ENCODE measurements at places on chromosomes 12 and 14.
A peak's percentile ranks its signal among the peaks of the same experiment; 100 is the strongest.

DNA sequence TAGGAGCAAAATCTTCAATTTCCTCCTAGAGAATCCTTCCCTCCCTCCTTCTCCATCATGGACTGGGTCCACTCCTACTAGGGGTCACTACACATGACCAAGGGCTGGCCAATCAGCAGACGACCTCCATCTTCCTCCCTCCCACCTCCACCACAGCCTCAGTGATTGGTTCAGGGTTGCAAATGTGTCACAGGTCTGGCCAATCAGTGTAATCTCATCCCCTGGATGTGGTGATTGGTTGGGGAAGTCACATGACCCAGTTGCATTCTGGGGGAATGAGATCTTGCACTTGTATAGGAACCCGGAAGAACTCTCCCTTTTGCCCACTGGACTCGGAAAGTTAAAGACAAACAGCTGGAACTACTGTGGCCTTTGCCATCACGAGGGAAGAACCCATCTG, 169.2 kb downstream of the PIWIL1 start:
- DNase-seq = no peak

DNA sequence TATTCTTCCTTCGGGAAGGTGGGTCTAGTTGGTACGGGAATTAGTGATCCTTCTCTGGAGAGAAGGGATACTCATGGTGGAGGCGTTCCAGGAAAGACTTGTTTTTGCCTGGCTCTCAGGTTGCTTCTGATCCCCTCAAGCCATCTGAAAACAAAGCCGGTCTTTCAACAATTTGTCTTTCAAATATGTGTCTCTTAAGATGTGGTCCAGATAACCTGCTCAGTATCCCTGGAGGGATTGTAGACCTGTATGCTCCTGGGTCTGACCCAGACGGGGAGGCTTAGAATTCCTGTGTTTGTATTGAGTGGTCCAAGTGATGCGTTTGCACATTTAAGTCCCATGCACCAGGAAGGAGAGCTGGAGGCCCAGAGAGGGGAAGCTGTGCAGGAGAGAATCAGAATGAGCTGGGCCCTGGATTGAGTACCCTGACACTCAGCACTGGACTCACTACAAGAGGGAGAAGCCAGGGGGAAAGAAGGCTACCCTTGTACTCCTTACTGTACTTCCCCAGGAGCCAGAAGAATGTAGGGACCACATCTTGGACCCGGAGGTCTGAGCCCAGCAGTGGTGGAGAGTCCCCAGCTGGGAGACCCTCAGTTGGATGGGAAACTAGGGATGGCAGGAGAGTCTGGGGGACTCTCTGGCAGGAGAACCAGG, 40.4 kb downstream of the ERH start:
- DNase-seq = no peak

DNA sequence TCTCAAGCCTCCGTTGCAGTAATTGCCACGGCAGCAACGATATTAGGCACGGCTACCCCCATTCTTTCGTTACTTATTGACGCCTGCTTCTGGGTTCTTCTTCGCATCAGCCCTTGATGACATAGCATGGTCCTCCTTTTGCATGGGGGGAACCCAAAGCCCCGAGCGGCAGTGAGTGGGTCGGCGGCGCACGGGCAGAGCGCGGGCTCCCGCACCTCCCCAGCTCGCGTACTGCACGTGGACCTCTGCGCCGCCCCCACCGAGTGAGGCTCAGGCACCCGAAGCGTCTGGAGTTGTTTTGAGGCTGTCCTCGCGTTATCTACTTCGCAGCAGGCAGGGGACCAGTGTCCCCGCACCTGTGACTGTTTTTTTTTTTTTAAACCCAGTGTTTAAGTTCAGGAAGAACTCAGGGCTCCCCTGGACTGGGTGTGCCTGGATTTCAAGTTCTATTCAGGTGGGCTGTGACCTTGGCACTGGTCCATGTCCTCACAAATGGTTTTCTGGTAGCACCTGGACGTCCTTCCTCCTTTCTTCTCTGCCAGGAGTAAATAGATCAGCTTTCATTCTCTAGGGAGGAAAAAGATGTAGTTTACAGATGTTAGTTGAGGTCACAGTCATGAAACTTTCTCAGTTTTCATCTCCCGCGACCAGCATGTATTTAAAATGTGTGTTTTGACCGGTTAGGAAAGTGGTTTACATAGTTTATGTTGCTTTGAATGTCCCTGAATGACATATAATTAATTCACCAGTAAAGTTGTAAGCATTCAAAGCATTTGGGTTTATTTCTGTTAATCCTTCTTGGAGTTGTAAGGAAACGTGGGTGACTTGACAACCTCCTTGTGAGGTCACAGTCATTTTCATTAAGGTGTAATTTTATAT, 1.4 kb upstream of the FOXN4 start:
- DNase-seq = no peak

GRCh38 chr12:92439420-92439805, 263.4 kb upstream of the PLEKHG7 start:
- DNase-seq = peak; percentile 81

GRCh38 chr12:96327346-96327745, 72.9 kb downstream of the CDK17 start:
- DNase-seq = no peak

DNA sequence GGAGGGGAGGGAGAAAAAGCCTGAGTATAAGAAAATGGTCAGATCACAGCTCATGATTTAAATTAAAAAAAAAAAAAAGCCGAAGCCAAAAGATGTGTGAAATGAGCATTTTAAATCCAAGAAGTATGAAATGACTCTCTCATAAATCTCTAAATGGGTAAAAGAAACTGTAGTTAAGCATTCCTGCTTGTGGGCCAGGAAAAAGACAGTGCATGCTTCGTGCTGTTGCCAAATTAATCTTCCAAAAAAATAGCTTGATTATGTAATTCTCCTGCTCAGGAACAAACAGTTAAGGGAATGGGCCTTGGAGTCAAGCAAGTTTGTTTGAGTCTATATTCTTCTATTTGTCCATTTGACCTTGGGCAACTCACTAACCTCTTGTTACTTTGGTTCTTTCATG, 325.4 kb upstream of the SEL1L start:
- DNase-seq = no peak

GRCh38 chr12:111598637-111599452, at the start of gene ATXN2:
TSS of gene ATXN2 (minus strand) at chr12:111599315. CDS start at chr12:111599034, 281 bp downstream.
- peak; percentile 16 for DNase-seq

- DNase-seq = no peak
Observed at GRCh38 chr12:127336416-127336815, 930.6 kb upstream of the TMEM132C start.

GRCh38 chr12:4145990-4146859, 127.3 kb upstream of the CCND2 start:
- no peak for DNase-seq

DNA sequence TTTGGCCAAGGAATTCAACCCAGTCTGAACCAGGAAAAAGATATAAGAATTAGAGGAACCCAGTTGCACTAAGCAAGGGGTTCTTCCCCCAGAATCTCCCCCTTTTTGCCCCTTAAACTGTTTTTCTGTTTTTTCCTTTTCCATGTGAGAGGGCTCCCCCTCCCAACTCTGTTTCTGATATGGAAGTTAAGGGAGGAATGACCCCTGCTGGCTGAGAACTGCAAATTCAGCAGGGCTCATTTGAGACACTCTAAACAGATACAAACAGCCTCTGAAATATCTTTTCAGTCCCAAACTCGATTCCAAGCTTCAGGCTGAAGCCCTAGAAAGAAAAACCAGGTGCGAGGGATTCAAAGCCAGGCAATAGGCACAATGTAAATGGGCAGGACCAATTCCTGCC, 132.7 kb downstream of the SLC41A2 start:
- DNase-seq = no peak

GRCh38 chr12:1287446-1287975, 296.5 kb downstream of the ERC1 start:
- no peak for DNase-seq

- no peak for DNase-seq
Observed at GRCh38 chr12:16076557-16076956, 165.4 kb downstream of the DERA start.

- no peak for DNase-seq
Observed at GRCh38 chr14:95535226-95536021, 574 bp downstream of the GLRX5 start.

DNA sequence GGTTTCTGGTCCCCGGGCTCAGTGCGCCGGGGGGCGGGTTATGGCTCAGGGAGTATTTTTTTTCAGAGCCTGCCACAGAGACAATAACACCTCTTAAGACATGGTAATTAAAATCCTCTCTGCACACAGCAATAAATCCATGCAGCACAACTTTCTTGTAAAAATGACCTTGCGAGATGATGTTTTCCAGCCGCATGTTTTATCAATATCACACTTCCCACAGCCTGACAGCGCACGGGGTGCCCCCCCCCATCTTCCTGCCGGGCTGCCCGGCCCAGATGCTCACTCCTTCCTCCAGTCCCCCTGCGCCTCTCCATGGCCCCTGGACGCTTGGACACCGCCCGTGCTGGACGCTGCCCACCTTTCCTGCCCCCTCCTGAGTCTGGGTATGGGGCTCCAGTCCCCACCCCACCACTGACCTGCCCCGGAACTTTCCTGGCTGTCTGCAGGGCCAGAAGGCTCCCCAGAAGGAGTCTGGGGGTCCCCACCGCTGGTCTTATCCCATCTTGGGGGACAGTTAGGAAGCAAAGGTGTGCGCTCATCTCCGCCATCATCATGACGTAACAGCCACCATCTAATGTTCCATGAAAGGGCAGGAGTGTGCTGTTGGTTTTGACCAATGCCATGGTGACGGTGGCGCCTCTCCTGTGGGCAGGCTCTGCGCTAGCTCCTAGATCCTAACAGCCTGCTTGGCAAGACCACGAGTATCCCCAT, 182.9 kb downstream of the KIF26A start:
- DNase-seq = no peak

DNA sequence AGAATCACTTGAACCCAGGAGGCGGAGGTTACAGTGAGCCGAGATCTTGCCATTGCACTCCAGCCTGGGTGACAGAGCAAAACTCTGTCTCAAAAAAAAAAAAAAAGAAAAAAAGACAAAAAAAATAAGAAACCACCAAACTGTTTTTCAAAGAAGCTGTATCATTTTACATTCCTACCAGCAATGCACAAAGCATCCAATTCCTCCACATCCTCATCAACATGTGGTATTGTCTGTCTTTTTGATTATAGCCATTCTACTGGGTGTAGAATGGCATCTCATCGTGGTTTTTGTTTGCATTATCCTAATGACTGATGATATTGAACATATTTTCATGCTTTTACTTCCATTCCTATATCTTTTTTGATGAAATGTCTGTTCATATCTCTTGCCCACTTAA, 36.2 kb upstream of the GNG2 start:
- no peak for DNase-seq

DNA sequence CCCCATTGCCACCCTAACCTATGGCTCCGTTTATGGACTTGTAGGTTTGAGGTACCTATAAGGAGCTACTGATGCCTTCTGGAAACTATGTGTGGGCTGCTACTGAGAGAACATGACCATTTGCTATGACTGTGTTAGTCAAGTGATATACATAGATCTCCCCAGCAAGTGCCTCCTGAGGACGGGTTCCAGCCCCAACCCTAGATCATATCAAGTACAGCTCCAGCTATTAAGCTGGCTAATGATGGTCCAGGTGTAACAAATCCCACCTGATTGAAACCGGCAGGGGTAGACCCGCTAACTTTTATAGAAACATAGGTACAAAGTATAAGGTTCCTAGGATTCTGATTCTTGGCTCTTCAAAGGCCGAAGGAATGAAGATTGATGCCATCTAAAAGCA, 23.7 kb downstream of the NINJ2 start:
- no peak for DNase-seq

DNA sequence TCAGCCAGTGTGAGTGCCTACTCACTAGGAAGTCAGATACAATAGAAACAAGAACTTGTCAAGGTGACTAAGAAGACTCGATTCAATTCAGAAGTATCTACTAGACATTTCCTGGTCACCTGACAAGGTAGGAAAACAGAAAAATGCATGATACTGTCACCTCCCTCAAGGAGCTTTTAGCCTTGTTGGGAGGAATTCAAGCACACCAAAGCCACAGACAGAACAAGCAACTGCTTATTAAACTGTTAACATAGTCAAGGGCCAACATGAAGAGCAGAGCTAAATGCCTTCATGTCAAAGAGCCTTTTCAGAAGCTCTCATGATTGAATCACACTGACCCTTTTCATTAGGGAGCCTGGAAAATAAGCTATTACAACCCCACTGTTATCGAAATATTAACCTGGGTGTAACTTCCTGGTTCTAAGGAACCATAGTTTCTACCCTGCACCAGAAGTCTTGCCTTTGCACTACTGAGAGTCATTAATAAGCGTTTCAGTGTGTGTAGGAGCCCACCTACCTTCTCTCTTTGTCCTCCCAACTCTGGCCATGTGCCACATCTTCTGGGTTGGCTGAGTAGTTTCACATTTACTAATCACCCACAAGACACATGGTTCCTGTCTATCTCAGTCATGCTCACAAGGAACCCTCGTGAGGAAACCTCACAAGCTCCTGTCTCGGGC, 31.0 kb upstream of the LGALS3 start:
- no peak for DNase-seq

DNA sequence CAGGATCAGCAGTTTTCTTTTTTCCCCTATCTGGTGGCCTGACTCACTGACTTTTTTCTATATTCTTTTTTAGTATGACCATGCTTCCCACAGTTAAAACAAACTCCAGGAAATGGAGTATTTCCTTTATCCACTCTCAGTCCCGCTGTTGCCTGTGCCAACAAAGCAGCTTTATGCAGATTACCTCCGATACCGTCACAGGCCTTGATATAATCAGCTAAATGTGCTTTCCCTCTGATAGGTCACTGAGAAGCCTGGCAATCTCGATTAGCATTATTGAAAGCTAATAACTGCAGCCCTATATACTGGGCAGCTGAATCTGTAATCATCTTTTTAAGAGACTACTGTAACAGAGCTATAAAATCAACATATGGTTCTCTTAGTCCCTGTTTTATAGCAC, 243.6 kb downstream of the KIF21A start:
- no peak for DNase-seq

DNA sequence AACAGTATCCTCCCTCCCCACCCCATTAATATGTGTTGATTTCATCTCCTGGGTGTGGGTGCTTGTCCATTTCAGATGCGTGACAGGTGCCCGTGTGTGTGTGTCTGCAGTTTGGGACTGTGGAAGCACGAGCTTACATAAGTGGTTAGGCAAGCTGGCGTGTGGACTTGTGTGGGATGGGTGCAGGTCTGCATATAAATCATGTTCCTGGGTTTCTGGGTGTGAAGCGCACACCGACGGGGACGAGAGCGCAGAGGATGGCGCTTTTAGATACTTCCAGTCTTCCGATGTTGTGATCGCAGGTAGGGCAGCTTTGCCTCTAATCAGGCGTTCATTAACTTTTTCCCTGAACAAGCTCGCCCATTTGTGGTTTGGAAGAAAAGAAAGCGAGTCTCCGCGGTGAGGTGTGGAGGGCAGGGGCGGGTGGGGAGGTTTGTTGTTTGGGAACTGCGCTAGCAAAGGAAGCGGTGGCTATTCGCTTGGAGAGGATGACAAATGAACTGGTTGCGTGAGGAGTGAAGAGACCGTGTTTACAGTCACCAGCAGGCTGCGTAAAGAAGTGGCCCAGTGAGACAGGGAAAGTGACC, 865 bp downstream of the RGS6 start:
- DNase-seq = no peak

GRCh38 chr12:107165581-107165980, 72.2 kb upstream of the CRY1 start:
- no peak for DNase-seq
